ENCODE measurements at places on chromosomes 3 and 15.

DNA sequence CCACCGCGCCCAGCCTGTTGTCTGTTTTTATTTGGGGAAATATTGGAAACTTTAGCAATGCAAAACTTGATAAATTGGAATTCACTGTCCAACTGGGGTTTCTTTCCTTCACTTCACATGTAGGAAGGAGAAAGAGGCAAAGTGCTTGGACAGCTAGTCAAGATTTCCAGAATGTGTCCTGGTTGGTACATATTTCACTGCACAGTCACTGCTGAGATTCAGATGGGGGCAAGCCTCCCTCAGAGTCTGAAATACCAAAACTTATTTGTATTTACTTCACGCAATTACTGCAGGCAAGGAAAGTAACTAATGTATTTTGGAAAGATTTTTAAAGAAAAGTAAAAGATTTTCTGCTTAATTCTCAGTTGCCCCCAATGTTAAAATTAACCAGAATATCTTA, 21.0 kb downstream of the LRRC31 start:
- DNase-seq: no peak

DNA sequence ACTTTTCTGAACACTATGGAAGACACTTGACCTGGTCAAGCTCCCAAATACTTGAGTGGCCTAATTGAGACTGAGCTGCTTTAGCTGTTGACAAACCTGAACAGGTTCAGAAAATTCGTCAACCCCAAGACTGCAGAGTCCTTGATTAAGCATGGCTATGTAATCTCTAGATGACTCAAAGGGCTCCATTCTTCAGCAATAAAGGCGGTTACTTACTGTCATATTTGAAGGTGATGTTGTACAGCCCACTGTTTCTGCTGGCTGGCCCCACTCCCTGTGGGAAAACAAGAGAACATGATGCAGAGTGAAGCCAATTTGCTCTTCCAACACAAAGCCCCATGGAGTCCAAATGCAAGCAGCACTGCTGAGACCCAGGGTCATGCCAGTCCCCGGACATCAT, 45.1 kb downstream of the IL17RD start:
- DNase-seq: no peak

DNA sequence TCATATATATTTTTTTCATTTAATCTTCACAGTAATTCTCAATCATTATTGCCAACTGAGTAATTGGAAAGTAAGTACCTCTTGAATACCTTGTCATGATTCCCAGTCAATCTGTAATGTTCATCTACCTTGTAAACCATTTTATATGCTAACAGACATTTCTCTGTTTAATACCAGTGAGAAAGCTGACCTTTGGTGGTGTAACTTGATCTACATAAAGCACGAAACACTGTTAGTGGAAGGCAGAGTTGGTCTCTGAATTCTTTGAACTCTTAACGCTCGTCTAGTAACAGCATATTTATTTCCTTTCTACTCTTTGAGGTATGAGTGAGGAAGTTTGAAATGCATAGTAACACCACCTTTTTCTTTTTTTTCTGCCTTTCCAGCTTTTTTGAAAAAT, 59.5 kb downstream of the SLC25A26 start:
- DNase-seq: no peak

GRCh38 chr15:63990454-63990853, 55.8 kb downstream of the DAPK2 start:
- no peak for DNase-seq

DNA sequence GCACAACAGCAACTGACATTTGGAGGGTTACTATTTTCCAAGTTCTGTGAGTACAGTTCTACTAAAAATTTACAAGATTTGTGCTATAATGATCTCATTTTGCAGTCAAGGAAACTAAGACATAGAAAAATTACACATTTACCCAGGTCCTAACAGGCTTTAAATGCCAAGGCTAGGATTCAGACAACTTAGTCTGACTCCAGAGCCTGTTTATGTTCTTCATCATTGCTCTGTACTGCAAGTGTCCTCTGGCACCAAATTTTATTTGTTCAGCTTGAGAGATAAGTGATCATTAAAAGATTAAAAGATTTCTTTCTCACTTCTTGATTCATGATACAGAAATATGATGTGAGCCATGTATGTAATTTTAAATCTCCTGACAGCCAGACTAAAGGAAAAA, 290.8 kb downstream of the UBE2E2 start:
- DNase-seq: no peak

DNA sequence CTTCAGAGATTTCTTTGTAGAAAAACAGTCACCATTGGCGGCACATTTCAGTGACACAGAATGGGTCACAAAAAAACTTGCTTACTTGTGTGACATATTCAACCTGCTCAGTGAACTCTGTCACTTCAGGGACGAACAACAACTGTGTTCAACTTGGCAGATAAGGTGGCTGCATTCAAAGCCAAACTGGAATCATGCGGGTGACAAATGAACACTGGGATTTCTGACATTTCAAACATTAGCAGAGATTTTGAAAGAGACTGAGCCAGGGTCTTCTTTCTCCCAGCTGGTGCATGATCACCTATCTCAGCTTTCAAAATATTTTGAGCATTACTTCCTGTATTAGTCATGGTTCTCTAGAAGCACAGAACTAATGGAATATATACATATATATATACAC, 1.9 kb upstream of the EID1 start:
- DNase-seq: no peak

- no peak for DNase-seq
These were observed 97.6 kb downstream of the NFKBIZ start for GRCh38 chr3:101946906-101947305.

GRCh38 chr3:122940628-122941086, 86.9 kb downstream of the SEMA5B start:
- no peak for DNase-seq

- no peak for DNase-seq
These were observed 229.7 kb downstream of the ADAMTS17 start for GRCh38 chr15:100112061-100112420.

DNA sequence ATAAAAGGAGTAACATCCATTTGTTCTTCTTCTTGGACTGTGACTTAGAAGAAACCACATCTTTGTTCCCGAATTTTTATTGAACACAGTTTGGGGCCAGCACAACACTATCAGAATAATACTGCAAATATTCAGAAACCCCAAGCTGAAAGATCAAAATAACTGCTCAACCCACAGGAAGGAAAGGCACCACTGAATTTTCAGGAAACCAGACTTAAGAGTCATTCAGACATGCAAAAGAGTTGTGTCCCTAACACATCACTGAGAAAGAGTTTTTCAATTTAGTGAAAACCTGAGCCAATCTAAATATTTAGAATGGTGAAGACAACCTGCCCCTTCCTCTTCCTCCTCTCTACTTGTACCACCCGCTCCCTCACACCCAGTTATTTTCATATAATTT, 295.0 kb upstream of the RORA start:
- DNase-seq: no peak

DNA sequence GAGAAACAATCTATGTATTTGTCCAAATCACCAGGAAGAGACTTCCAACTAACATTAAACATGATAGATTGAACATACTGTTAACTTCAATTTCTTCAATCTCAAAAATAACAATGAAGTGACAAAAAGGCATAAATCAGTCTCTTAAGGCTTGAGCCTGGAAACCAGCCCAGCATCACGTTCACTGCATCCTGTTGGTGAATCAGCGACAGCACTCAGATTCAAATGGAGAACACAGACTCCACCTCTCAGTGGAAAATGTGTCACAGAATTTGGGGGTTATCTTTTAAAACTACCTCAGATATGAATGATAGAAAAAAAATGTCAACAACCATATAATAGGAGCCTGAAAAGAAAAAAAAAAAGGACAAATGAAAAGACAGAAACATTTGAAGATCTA, 212.0 kb downstream of the MINAR1 start:
- no peak for DNase-seq

- no peak for DNase-seq
These were observed 42.5 kb upstream of the FMN1 start for GRCh38 chr15:33236841-33237509.

GRCh38 chr3:73164622-73165021, 103.2 kb downstream of the EBLN2 start:
- DNase-seq: no peak

DNA sequence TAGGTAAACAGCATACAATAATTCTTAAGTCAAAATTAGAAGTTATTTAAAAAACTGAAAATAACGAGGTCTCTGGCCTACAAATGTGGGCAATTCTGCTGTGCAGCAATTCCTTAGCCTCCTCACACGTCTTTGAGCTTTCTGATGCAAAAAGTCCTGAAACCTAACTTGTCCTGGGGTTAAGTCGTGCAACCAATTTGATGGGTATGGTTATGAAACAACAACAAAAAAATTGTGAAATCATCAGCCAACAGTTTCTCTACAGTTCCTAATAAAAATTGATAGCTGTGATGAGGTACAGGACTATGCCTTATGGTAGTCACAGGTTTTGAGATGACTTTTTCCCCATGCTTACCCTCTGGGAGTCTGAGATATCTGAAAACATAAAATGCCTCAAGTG, 6.5 kb upstream of the GLB1 start:
- DNase-seq: no peak

GRCh38 chr3:169128579-169128978, 534.9 kb downstream of the MECOM start:
- DNase-seq: no peak

DNA sequence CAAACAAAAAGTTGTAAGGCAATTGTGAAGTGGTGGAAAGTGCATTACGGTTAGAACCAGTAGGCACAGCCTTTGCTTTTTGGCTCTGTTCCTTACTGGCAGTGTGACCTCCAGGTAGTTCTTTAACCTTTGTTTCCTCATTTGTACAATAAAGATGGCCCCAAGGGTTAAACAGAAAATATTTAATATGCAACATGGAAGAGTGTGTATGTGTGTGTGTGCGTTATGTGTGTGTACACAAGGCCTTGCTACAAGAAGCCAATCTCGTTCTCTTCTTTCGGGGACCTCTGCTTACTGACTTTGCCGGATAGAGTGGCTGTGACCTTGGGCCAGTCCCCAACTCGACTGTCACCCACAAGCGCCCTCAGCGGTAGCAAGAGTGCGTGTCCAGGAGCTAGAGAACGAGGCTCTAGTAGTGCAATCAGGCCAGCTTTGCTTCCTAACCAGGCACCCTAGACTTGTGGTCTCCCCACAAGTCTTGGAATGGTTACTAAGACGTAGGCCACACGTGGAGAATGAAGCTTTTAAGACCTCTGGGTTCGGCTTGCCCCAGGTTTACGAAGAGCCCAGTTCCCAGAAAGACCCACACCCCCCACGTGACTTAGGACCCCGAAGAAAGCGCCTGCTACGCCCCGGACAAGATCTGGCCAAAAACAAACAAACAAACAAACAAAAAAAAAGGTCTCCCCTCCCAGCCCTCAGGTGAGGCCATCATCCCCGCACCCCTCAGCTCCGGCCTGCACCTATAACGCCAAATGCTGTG, 593 bp downstream of the CIAO2A start:
- no peak for DNase-seq

- no peak for DNase-seq
These were observed 65.5 kb downstream of the MEF2A start for GRCh38 chr15:99631255-99631654.

GRCh38 chr3:66104535-66104934, 65.8 kb upstream of the MAGI1 start:
- no peak for DNase-seq

- no peak for DNase-seq
These were observed 19.0 kb downstream of the RPL39L start for GRCh38 chr3:187120326-187120725.

DNA sequence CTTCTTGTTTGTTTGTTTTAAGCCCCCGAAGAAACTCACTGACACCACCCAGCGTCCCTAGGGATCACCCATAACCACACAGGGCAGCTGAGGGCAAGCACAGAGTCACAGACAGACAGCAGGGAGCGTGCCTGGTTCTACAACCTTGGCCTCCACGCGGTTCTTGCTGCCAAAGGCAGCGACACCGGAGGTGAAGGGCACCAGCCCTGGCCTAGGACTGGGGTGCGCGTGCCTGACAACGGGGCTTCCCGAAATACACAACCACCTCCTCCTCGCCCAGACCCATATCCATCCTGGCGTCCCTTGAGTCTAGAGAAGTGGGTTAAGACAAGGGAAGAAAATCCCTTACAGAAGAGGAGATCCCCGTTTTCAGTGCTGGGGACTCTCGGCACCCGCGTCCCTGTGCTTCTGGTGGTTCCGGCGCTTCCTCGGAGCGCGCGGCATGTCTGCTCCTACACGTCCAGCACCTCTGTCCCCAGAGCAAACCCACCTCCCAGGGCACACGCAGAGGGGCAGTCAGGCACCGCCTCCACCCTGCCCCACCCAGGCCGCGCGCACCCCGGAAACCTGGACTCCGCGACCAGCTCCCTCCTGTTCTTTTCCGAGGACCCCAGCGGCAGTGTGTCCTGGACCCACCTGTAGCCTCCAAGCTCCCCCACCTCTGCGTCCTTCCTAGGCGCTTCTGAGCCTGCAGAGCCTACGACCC, 911 bp downstream of the RFTN1 start:
- no peak for DNase-seq

GRCh38 chr3:111952086-111952485, 26.7 kb upstream of the ABHD10 start:
- no peak for DNase-seq

DNA sequence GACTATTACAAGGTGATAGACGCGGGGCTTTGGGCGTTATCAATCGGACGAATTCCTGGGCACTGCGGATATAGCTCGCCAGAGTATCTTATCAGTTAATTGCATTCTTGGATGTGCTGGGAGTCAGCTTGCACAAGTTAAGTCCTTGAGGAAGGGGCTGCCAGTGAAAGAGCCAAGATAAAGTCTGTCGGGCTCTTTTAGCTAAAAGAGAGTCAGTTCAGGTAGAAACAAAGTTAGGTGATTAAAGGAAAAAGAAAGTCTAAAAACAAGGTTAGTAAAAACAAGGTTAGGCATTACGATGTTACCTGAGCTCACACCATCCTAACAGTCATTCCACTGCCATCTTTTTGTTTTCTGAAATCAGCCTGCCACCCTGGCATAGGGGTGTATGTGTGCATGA, 6.1 kb upstream of the MCF2L2 start:
- no peak for DNase-seq

DNA sequence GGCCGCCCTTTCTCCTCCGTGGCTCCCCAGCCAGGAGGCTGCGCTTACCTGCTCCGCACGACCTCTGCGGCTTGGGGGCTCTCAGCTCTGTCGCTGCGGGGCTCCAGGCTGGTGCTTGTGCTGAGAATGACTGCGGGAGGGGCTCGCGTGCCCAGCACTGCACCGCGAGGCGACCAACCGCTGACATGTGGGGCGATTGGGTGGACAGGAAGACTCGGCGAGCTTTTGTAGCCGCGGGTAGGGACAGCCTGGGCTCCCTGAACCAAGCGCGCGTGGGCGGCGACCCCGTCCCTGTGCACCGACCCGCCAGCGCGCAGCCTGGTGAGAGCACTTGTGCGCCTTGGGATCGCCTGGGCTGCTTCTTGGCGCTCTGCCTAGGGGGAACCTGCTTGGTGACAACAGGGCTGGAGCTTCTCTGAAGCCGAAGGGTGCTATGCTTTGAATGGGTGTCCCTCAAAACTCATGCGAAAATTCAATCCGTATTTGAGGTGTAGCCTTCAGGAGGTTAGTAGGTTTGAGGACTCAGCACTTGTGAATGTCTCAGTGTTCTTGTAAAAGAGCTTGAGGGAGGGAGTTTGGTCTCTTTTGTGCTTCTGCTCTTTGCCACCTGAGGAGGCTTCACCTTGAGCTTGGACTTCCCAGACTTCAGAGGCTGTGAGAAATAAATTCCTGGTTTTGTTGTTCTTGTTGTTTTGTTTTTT, 50.4 kb downstream of the IL12A start:
- DNase-seq: no peak

GRCh38 chr15:37902126-37902525, 32.3 kb upstream of the TMCO5A start:
- no peak for DNase-seq
